ENCODE measurements at places on chromosomes 6 and 20. TPM values are rescaled to one million over a fixed set of nuclear protein-coding genes. Genes with fewer than 3 reads are reported as not detected.
A peak's percentile ranks its signal among the peaks of the same experiment; 100 is the strongest.

DNA sequence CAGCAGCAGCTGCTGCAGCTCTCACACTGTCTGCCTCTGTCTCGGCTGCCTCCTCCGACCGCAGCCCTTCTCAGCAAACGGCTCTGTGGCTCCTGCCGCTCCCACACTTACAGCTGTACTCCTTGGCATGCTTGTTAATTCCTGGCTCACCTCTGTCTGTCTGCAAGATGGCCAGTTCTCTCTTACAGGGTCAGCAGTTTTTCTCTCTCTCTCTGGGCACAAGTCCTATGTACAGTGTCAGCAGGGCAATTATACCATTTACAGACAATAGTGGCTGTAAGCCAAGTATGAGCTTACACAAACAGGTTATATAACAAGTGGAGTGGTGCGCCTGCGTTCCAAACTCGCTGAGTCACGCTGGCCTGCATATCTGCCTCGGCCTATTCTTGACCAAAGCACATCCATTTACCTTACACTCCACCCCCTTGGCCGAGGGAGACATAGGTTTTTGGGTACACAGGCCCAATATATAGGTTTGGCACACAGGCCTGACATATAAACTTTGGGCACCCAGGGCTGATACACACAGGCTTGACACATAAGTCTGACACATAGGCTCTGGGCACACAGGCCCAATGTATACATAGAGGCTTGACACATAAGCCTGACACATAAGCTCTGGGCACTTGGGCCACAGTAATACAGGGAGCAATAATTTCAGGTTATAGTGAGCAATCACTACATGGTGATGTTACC lies 4.4 kb downstream of the ZKSCAN3 start:
- DNase-seq = no peak

DNA sequence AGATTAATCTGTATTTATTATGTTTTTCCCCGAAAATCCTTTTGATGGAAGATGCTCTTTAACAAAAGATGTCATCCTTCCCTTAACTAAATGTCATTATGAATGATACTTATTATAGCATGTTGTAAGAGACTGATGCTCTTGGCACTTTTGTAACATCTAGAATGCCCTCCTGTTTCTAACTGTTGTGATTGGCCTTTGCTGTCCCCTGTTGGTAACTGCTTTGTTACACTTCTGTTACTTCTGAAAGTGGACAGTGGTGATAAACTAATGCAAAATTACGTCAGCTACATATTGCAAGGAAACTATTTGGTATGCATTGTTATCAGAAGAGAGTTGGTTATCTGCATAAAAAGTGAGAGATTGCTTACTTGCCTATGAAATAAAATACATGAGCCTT lies 5.8 kb downstream of the TTK start:
- no peak for DNase-seq

The GINS1 gene
- 1.0 TPM for polyA plus RNA-seq

- DNase-seq = no peak
Observed at GRCh38 chr6:90101403-90101802, 195.2 kb downstream of the BACH2 start.

DNA sequence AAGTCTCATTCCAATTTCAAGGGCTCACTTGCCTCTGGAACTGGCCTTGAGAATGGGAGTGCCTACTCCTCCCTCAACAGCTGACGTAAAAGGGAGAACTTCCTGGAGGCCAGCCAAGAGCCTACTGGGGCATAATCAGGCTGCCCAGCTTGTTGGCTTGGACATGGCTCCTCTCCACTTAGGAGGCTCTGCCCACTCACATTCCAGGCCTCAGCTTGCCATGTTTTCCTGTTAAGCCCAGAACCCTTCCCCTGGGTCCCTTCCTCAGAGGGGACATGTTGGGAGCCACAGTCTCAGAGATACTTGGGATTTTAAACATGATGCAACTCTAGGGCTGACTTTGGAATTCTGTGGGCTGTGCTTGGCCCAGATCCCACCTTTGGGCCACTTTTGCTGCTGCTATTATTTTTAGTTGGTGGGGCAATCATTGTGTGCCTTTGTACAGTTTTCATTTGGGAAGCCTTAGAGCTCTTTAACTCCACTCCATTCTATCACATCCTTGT lies 31.5 kb upstream of the ADTRP start:
- no peak for DNase-seq

GRCh38 chr6:161257793-161258457 lies 15.9 kb downstream of the AGPAT4 start:
- DNase-seq = no peak

- no peak for DNase-seq
Observed at GRCh38 chr6:52616059-52616690, 39.3 kb upstream of the TRAM2 start.

DNA sequence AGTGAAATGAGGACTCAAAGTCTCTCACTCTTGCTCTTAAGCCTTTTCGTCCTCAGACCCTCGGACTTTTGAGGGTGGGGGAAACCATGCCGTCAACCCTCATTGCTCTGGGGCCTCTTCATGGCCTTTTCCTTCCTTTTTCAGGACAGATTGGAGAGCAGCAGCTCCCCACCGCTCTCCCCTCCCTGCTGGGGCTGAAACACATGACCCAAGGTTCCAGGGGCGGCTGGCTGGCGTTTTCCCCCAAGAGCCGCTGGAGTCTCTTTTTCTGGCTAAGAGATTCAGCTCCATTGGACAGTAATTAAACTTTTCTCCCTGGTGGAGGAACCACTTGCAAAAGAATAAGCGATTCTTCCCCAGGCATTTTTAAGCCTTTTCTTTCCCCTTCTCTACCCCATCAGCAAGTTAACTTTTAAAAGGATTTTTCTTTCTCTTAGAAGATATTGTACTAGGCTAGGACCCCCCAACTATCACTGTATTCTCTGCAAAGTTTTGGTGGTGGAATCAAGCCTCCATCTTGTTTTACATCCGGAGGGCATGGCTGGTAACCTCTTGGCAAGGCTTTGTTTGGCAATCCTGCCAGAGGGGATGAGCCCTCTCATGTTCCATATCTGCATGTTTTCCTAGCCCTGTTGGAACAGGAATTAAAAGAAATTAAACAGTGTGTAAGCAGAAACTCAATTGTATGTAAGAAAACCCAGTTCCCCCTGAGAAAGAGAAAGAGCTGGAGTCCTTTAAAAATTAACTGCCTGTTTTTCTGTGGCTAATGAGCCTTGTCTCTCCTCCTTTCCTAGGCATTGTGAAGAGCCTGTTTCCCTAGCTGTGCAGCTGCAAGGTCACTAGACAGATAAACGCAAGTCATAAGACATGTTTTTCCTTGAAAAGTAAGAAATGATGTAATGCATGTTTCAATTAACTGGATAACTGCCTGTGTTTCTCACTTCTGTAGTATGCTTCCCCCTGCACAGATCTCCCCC lies 100.8 kb upstream of the GPR6 start:
- no peak for DNase-seq

The TMEM244 gene
- 0.76 TPM for polyA plus RNA-seq

The SDC4 gene
- 0.56 TPM for polyA plus RNA-seq

DNA sequence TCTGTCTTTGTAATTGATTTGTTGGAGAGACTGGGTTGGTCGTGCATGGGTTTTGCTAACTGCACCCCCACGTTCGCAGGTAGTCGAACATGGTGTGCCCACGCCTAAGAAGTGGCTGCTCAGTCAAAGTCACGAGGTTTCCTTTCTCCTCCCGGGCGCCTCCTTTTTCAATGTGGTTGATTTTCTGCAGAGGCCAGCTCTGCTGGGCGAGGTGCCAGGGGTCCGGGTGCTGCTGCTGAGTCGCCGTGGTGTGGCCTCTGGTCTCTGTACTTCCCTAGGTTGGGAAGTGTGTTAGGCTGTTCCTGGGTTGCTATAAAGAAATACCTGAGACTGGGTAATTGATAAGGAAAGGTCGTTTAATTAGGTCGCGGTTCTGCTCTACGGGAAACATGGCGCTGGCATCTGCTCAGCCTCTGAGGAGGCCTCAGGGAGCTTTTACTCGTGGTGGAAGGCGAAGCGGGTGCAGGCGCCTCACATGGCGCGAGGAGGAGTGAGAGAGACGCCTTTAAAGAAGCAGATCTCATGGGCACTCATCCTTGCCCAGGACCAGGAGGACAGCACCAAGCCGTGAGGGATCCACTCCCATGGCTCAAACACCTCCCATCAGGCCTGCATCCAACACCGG lies 14.1 kb downstream of the OSBPL2 start:
- DNase-seq = no peak

GRCh38 chr20:2745060-2745910 lies 52.7 kb downstream of the EBF4 start:
- DNase-seq = no peak

The OR12D3 gene
- not detected for polyA plus RNA-seq

The TAAR8 gene
- polyA plus RNA-seq = not detected

GRCh38 chr20:37406010-37406998 lies 60.4 kb downstream of the SRC start:
- no peak for DNase-seq

DNA sequence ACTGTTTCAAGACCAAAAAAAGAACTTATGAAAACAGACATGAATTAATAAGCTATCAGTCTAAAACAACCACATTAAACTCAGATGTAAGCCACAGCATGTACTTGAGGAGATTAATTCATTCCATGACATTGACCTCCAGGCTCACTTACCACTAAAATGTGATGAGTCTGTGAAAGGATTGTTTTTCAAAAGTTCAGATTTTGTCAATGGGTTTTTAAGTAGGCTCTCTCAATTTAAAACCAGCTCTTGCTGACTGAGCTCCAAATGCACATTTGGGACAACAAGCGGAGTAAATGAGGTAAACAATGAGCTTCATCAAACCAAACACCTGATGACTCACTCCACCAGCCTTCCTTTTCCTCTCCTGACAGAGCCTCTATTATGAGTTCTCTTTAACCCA lies 197.0 kb downstream of the SIM1 start:
- no peak for DNase-seq

The MYCT1 gene
- not detected for polyA plus RNA-seq

DNA sequence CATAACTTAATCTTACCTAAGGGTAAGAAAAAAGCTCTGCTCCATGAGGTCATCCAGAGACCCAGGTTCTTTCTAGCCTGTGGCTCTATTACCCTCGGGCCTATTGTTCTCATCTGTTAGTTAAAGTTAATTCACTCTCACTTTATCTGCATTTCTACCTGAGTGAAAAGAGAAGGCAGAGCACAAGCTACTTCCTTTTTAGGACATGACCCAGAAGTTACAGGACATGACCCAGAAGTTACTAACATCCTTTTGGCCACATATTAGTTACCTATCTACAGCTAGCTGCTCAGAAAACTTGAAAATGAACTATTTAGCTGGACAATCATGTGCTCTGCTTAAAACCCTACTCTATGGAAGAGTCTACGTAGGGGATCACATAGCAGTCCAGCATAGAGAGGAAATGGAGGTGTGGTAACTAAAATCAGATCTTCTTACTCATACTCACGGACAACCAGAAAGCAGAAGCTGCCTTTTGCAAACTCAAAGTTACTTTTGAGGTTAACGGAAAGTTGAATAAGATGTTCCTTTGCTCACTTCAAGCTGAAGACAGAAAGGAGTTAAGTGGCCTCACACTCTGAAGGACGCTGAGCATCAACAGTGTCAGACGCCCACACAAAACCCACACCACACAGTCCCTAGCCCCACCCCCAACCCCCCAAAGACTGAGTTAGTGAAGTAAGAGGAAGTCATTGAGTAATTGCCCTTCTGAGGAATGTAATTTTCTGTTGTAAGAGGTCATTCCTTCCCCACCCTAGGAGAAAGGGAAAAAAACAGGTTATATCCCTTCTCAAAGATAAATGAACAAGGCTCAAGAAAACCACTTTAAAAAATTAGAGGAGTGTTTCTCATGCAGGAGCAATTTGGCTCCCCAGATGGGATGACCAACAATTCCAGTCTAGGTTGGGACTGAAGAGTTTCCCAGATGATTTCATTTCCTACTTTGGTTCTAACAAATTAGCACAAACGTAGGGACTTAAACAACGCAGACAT lies 45.9 kb upstream of the TAB2 start:
- DNase-seq = peak; percentile 36

The PROKR2 gene
- polyA plus RNA-seq = not detected

GRCh38 chr6:168601111-168601510 lies 160.1 kb downstream of the SMOC2 start:
- DNase-seq = no peak

The ADGRG6 gene
- polyA plus RNA-seq = not detected

The PRPH2 gene
- 0.25 TPM for polyA plus RNA-seq

The RSPO3 gene
- polyA plus RNA-seq = not detected

- no peak for DNase-seq
Observed at GRCh38 chr20:23086931-23087411, 847 bp upstream of the CD93 start.

- no peak for DNase-seq
Observed at GRCh38 chr6:73898599-73898998, 202.6 kb downstream of the CD109 start.

The C6orf163 gene
- 0.42 TPM for polyA plus RNA-seq

DNA sequence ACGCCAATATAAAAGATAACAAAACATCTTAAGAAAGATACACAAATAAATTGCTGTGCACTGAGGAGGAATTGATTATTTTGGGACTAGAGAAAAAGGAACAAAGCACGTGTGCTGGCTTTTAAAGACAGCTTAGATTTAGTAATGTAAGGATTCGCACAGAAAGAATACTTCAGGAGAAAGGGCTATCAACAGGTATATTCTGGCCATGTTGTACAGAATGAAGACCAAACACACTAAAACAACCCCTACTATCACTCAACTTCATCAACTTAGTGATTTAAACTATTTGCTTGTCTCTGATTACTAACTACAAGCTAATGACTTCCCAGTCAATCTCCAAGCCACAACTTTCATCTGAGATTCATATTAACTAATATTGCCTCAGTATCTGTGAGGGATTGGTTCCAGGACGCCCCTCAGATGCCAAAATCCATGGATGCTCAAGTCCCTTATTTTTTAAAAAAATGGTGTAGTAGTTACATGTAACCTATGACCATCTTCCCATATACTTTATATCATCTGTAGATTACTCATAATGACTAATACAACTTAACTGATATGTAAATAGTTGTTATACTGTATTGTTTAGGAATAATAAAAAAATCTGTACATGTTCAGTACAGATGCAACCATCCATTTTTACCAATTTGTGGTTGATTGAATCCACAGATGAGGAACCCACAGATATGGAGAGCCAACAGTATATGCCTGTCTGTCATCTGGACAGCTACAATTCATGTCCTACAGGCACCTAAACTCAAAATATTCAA lies 4.5 kb downstream of the DEK start:
- no peak for DNase-seq

GRCh38 chr6:87628881-87629280 lies 38.9 kb downstream of the ORC3 start:
- DNase-seq = no peak

The EIF2S2 gene
- polyA plus RNA-seq = 20.7 TPM

The TTLL9 gene
- polyA plus RNA-seq = not detected

GRCh38 chr6:163926642-163927041 lies 512.1 kb downstream of the QKI start:
- DNase-seq = no peak

GRCh38 chr6:104638841-104639290 lies 220.9 kb downstream of the HACE1 start:
- DNase-seq = no peak

Data from immature natural killer cell (primary cell).